Cerebellar cortex (tissue), 1 donor: ENCODE measurements at places on chromosomes 12 and 14.

DNA sequence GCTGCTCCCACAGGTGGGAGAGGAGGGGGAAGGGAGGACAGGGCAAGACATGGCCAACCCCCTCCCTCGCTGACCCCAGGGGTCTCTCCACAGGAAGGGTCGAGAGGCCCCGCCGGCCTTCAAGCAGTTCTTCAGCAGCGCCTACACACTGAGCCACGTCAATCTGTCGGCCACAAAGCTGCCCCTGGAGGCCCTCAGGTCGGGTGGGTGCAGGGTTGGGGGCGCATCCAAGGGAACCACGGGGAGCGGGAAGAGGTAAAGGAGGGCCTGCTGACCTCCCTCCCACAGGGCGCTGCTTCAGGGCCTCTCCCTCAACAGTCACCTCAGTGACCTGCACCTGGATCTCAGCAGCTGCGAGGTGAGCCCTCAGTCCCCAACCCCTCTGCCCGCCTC, 6.1 kb downstream of the CARMIL3 start:
- DNase-seq, result no peak

DNA sequence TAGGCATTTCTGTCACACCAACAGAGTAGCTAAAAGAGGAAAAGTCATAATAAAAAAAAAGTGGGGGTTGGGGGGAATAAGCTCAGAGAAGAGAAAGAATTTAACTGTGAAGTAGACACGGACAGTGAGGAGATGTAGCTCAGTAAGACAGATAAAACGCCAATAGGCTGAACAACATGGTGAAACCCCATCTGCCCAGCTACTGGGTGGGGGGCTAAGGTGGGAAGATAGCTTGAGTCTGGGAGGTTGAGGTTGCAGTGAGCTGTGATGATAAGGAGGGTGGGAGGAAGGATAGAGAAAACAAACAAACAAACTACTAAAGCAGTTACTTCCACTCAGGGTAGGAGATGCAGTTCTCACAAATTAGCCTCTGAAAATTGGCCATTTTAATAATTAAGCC, 25.0 kb downstream of the HECTD4 start:
- DNase-seq, result no peak

- DNase-seq, result no peak
Observed at GRCh38 chr14:70716958-70717357, 75.2 kb downstream of the TTC9 start.

DNA sequence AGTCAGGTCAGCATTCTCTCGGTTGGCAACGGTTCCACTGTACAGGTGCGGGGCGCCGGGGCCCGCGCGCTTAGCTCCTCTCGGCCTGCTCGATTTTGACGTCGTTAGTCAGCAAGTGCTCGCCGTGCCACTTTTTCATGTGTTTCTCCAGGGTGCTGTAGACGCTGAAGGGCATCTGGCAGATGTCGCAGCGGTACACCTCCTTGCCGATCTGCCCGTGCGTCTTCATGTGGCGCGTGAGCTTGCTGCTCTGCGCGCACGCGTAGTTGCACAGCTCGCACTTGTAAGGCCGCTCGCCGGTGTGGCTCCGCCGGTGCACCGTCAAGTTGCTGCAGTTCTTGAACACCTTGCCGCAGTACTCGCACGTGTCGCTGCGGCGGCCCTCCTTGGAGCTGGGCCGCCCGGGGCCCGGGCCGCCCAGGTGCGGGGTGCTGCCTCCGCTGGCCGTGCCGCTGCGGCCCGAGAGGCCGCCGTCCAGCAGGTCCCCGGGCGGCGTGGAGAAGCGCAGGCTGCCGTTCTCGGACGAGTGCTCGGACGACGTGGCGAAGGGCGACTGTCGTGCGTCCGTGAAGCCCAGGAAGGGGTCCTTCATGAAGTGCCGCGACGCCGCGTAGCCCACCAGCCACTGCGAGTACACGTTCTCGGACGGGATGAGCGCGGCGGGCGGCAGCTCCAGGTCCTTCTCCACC, 97.8 kb downstream of the BCL11B start:
- DNase-seq, result no peak

DNA sequence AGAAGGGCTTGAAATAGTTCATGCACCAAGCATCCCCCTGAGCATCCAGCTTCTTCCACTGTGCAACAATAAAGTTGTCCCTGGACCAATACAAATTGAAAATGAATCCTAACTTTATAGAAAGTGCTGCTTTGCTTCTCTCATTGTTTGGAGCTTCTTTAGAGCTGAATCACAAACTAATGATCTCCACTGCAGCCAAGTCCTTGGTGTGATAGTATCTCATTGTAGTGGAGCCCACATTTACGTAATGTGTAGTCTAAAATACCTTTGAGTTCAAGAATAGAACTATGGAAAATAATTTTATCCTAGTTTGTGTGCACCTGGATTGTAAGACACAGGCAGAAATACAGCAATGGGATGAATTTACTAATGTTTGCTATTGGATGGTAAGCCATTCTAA, 319.9 kb downstream of the EGLN3 start:
- no peak for DNase-seq

GRCh38 chr14:86961106-86961716, 1031.8 kb downstream of the GALC start:
- no peak for DNase-seq

DNA sequence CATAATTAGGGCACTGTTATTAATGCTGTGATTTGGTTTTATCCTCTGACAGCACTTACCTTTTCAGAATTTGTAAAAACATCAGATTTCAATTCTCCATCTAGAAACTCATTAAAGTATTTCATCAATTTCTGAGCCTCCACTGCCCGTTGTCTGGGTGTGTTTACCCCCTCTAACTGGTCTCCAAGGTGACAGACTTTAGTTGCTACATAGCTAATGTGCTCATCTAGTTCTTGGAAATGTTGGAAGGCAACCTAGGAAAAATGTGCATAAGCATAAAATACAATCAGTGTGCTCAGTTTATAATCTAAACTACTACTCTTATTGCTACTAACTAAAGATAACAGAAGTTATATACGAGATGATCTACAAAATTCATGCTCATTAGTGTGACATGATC, 24.6 kb downstream of the EXOC5 start:
- DNase-seq, result no peak

GRCh38 chr12:125254236-125254635, 189.0 kb downstream of the AACS start:
- DNase-seq, result no peak

DNA sequence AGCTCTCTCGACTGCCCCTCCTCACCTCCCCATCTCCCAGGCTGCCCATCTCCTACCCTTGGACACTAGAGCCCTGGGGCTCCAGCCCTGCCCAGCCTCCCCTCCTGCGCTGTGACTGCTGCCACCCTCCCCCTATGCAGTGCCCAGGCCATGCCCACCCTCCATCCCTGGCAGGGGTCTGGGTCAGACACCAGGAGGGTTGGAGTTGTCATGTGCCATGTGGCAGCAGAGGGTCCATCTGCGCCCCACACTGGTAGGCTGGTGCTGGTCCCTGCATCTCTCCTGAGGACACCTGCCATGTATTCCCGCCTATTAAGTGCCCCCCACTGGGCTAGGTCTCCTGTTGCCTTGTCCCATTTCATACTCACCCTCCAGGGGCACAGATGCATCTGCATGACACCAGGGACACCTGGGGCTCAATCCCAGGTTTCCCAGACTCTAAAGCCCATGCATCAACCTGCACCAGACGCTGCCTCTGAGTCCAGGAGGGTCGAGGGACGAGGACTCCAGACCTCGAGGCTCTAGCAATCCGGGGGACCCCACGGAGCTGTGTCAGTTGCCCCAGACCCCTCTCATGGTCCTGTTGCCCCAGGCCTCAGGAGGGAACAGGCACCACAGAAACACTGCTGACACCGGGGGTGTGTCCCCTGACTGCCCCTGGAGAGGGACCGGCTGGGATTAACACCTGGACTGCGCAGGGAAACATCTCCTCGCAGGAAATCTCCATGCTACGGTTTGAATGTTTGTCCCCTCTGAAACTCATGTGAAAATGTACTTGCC, 23.4 kb upstream of the SFSWAP start:
- no peak for DNase-seq

- no peak for DNase-seq
Observed at GRCh38 chr14:48842785-48843184, 743.4 kb downstream of the RPS29 start.

- peak; percentile 89 for DNase-seq
Observed at GRCh38 chr12:65306366-65307168, 28.1 kb downstream of the MSRB3 start.

GRCh38 chr14:21192875-21193535, 37.1 kb upstream of the OR5AU1 start:
- DNase-seq, result no peak

DNA sequence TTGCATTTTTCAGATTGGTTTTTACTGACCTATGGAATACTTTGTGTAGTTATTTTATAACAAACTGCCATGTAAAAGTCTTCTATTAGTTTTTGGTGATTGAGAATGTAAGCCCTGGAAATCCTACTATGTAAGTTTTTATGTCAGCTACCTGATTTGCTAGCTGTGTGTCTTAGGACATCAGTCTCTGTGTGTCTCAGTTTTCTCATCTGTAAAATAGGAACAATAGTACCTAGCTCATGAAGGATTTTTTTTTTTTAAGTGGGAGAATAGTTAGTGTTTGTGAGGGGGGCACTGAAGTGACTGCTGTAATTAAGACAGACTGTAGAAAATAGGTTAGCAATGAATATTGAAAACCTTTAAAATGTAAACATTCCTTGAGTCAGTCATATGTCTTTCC, 51.9 kb upstream of the KCNMB4 start:
- no peak for DNase-seq

DNA sequence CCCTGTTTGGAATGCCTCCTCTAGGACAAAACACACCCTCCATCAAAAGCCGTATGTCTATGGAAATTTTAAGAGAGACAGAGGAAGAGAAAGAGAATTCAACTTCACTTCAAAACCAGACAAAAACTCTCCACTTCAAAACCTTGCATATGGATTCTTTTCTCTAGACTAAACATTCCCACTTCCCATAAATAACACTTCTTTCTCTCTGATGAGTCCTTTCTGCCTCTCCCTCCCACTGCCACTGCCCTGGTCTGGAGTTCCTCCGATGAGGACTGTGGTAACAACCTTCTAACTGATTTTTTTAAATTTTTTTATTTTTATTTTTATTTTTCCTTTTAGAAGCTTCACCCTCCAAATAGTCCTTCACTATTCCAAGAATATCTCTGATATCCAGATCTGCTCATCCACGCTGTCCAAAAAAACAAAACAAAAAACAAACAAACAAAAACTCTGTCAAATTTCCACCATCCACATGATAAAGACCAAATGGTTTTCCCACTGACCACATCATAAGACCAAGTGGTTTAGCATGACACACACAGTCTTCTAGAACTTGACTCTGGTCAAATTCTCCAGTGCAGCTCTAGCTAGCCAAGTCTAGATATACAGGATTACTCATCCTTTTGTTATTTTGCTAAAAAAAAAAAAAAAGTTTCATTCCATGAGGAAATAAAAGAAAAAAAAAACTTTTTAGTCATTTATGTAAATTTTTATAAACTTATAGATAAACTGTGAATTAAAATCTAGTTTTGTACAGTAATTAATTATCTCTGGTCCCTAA, 256.0 kb downstream of the PPFIA2 start:
- no peak for DNase-seq

DNA sequence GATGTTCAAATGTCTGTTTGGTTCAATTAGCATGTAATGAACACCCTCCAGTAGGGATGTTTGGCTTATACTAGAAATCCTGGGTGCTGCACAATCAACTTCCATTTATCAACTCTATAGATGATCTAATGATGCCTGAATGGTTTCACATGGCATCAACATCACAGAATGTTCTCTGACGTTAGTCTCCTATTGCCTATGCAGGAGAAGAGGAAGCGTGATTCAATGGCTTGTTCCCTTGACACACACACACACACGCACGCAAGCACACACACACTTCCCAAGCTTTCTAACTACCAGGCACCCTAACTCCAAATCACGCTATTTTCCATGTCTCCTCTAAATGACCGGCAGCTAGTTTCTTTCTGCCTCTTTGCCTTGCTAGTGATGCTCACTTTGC, 49.3 kb downstream of the PKP2 start:
- no peak for DNase-seq

DNA sequence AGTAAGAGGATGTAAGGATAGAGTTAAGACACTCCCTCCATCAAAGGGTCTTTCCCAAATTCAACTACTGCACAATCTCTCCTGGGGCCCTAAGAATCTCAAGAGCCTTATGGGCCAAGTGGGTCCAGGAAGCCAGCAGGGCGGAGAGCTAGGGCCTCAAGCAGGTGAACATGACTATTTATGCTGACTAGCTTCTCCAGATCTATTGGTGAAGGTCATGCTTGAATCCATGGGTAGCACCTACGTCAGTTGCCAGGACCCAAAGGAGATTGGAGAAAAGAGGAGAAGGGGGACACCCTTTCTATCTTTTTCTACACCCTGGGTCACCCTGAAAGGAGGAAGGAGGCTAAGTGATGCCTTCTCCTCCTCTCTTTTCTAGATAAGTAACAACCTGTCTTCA, 534.2 kb upstream of the MIS18BP1 start:
- DNase-seq, result no peak

DNA sequence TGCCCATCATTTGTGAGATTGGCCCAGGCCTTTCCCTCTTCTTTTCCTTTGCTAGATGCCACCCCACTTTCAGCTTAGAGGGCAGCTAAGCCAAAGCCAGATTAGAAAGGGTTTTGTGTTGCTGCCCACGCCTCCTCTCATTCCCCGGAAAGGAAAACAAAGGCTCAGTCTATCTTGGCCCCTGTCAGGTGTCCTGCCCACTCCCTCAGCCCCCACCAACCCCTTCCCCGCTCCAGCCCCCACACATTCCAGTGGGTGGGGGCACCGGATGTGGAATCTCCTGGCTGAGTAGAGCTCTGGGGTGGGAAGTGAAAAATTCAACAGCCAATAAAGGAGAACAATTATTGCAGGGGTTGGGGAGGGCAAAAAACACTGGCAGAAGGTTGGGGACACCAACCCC, 2.2 kb downstream of the BLOC1S1 start:
- DNase-seq, result no peak

DNA sequence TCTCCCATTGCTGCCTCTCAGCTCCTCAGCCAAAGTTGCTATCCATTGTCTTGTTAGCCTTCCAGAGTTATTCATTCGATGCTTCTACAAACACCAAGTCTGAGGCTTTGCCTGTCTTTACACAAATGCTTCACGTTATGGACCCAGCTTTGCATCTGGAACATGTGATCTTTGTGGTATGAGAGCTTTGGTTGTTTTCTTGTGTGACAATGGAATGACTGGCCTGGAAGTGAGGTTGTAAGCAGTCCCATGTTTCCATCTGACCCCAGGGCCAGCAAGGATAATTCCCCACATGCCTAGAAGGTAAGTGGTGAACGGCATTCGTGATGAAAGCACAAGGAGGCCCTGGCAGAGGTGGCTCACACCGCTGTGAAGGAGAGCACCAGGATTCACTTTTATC, 866.7 kb upstream of the TMEM132C start:
- DNase-seq, result no peak

DNA sequence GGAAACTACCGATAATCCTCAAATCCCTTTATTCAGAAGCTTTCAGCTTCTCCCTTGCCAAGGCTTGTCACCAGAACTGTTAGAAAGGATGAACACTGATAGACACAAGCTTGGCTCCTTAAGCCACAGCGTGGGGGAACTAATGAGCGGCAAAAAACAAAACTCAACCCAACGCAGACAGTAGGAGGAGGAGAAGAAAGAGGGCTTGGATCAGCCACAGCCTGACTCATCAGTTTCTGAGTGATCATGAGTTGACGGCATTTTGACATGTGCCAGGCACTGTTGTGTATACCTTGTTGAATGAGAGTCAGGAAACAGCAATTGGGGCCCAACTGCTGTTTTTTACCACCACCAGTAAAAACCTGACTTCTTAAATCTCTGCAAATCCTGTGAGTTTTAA, 23.7 kb downstream of the PLXNC1 start:
- no peak for DNase-seq

GRCh38 chr14:93925374-93925895, 1.7 kb upstream of the FAM181A start:
- no peak for DNase-seq
